ENCODE measurements at places on chromosomes 1 and 21.

GRCh38 chr1:116161877-116162390, 50.7 kb downstream of the MAB21L3 start:
- DNase-seq: no peak

DNA sequence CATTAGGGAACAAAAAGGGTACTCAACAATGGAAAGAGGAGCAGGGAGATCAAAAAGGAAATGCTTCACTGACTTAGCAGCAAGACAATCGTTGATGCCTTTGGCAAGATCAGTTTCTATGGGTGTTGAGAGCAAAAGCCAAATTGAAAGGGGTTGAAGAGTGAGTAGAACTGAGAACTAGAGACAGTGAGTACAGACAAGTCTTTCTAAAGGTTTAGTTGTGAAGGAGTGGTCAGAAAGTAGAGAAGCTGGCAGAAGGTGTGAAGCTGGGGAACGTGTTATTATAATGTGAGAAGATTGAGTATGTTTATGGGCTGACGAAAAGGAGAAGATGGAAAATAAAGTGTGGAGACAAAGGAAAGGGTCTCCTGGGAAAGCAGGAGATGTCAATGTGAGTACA, 221.2 kb upstream of the USP25 start:
- DNase-seq: no peak

GRCh38 chr21:34523019-34523555, 11.1 kb upstream of the KCNE1 start:
- DNase-seq: no peak

DNA sequence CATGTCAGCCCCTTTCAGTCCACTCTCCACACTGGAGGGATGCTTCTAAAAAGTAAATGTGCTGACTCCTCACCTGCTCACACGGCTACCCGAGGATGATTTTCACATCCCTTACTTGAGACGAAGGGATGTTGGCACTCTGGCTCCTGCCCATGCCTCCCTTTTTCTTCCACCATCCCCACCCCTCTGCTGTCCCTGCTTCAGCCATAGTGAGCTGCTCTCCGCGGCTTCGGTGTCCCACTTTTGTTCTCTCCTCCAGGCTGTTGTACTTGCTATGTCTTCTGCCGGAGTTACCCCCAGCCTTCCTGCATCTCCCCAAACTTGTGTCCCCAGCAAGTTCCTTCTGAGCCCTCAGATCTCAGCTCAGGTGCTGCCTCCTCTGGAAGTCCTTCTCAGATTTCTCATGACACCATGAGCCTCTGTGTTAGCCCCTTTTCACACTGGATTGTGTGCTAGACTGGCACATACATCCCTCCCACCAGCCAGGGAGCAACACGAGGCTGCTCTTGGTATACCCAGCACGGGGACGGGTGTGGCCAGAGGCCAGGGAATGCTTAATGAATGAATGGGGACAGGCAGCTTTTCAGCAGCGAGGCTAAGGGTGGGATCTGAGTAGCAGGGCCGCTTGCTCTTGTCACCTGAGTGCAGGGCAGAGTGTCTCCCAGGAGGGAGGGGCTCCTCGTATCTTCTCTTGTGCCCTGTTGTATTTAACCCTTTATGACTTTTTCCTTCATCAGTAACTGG, 1.3 kb downstream of the ACOT11 start:
- no peak for DNase-seq

DNA sequence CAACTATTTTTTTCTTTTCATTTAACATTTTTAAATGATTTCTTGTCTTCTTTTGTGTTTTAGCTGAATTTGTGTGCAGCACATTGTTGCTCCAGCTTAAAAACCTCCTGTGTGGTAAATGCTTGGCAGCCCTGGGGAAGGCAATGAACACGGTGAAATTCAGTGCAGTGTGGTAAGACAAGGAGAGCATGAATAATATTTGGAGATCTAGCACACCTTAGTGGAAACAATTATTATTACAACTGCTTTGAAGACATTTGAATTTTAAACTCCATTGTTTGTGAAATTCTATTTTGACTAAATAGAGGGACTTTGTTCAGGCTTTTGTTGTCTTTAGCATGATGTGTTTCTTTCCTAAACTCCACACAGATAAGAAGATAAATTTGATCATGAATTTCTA, 242.6 kb upstream of the CXADR start:
- no peak for DNase-seq

DNA sequence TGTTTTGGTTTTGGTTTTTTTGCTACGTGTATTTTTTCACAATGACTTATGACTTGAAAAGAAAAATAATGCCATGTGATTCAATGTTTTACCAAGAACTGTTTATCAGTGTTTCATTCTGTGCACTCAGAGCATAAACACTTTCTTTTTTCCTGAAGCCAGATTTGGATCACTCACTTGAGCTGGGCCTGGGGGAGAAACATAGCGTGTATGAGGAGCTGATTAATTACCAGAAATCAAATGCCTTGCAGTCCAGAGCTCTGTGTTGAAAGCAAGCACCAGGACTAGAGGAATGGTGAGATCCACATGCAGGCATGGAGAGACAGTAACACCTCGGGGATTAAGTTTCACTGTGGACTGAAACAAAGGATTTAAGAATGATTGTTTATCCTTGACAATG, 642.1 kb upstream of the ADGRL2 start:
- DNase-seq: no peak

- no peak for DNase-seq
Observed at GRCh38 chr1:160112357-160112756, 3.2 kb upstream of the ATP1A2 start.

DNA sequence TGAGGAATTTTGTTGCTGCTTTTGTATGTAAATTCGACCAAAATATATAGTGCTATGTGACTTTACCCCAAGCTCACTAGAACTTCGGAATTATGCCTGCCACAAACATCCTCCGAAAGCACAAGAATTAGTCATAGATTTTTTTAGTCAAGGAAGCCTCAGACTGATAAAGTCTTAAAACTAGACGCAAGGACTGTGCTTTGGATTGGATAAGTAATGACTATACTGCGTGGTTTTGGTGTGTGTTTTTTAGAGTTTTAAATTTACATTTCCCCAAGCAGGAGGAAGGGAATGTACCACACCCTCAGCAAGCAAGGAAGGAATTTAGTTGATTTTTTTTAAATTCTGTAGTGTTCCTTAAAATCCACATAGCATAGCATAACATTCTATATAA, 10.3 kb downstream of the WLS start:
- DNase-seq: no peak

DNA sequence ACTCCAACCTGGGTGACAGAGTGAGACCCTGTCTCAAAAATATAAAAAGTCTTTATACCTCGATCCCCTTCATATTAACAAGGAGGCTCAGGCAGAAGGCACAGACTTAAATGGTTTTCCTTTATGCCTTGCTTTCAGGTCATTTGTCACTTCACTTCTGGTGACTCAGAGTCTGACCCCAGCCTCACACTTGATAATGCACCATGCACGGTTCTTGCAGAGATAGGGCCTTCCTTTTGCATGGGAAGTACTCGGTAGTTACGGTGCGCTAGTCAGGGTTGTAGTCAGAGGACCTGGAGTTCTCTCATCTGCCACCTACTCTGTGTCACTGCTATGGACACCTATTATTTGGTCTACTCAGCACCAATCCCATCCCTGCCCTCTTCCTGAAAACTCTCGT, 43.6 kb upstream of the BMP8B start:
- no peak for DNase-seq

DNA sequence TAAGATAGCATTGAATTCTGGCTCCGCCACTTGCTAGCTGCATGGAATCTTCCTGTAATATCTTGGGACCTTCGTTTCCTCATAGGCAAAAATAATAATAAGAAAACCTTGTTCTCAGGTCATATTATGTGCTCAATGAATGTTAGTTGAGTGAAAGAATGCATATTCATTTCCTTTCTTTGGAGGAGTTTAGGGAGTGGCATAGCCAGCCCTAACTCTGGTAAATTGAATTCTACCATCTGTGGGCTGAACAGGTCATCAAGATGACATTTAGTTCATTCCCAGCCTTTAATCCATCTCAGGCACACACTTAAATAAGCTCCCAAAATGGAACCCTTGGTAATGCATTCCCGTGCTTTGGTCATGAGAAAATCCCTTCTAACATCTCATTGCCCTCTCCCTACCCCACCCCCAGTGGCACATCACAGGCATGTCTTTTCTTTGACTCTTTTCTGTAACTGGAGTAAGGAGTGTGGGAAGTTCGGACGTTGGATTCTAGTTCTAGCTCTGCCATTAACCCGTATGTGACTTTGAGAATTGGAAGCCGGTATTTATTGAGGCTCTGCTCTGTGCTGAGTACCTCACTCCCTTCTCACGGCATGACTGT, 13.2 kb upstream of the MYOG start:
- DNase-seq: no peak

DNA sequence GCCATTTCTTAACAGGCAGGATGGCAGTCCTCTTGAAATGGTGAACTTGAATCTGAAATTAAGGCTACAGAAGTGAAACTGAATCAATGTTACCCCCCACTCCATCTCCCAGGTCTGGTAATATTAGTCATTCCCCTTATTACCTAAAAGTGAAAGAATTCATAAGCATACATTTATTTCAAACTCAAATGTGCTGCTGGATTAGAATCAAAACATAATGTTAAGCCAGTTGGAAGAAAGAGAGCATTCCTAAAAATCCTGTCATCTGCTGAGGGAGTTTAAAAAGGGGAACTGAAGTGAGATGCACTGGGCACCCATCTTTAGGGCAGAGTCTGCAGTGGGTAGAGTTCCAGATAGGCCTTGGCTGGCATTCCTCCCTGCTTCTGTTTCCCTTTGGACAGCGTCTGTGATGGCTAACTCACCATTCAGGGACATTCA, 17.4 kb downstream of the KIAA0319L start:
- DNase-seq: no peak

GRCh38 chr1:45730780-45731319, 19.6 kb downstream of the IPP start:
- no peak for DNase-seq

DNA sequence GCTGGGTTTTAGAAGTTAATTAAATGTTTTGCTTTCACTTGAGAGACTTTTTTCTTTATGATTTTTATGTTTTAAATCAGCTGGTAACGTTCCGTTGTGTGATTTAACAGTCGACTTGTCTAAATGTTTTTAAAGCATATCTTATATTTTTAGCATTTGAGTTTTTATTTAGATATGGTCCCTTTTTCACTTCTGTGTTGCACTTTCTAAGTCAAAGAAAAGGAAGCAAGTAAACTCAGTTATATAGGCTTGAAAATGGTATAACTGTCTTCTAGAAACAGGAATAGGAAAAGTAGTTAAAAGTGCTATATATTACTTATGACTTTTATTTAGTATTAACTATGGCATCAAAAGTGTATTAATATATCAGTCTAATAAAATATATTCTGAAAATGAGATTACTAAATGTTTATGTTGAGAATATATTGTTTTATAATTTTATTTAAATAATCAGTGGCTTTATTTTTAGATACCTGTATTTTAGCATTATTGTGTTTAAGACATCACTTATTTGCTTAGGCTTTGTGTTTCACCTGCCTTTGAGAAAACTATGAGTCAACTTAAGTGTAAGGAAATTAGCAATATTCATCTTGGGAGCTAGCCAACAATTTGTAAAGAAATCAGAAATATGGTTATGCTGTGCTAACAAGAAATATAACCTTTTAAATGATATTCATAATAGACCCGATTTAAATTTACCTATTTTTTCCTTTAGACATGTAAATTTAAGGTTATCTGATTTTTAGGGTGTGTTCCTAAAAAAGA, 60.5 kb downstream of the RABGAP1L start:
- no peak for DNase-seq

GRCh38 chr1:76239470-76239918, 164.9 kb downstream of the ST6GALNAC3 start:
- DNase-seq: no peak

- peak; percentile 92 for DNase-seq
Observed at GRCh38 chr1:44807364-44808062, 362 bp upstream of the DYNLT4 start.

GRCh38 chr1:4585216-4585615, 69.2 kb upstream of the AJAP1 start:
- peak; percentile 58 for DNase-seq

DNA sequence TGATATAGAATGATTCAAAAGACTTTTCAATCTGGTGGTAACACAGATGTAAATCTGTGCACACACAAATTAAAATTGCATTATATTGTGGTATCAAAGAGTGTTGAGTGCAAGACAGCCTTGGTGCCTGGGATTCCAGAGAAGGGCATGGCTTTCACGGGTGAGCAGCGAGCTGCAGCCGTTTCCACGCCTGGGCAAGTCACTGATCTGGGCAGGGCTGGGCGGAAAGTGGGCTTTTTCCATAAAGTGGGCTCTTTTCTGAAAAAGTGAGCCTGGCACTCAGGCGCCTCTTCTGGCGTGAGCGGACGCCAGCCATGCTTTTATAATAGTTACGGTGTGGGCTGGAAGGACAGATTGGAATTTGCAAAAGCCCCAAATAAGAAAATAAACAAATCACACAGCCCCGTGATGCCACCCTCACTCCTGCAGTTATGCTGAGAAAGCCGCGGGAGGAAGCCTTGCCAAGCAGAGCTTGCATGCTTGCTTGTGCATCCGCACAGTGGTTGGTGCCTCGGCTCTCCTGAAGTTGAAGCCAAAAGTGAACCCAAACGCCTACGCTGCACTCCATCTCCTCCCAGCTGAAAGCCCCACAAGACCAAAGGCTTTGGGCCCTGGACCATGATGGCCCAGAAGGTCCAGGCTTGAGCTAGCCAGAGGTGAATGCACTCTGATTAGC, 7.1 kb upstream of the C1orf115 start:
- DNase-seq: no peak

DNA sequence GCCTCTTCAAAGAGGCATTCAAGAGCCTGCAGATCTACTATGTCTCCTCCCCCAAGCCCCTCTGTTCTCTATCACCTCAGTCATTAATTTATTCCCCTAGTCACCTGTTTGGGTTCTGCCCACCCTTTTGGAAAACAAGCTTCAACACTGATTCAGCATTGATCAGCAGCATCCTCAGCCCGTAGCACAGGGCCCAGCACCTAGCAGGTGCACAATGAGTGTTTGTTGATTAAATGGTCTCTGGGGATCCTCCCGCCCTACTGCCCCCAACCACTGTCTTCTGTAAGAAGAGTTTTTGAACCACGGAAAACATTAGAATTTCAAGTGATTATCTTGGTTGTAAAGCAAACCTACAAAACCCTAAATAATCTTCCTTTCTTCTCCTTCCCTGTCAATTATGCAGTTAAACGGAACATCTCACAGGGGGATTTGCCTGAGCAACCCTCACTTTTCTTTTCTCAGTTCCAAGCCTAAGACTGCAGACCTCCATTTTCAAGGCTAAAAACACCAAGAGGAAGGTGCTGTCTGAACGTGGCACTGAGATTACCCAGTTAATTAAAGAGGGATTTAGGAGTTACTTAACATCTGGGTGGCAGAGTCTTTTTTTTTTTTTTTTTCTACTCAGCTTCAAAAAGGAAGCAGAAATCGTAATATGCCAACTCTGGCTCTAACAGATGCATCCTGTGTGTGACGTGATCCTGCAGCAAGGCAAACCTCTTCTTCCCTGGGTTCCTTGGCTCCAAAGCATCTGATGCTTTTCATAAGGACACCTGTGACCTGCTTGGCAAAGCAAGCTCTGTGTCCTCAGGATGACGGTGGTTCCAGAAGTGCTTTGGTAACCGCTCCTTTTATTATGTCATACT, 163.0 kb downstream of the KAZN start:
- no peak for DNase-seq

GRCh38 chr1:151520359-151520758, 9.2 kb downstream of the CGN start:
- no peak for DNase-seq

GRCh38 chr1:240786880-240787279, 174.9 kb upstream of the GREM2 start:
- no peak for DNase-seq
